ENCODE measurements at places on chromosomes 3 and 15.

DNA sequence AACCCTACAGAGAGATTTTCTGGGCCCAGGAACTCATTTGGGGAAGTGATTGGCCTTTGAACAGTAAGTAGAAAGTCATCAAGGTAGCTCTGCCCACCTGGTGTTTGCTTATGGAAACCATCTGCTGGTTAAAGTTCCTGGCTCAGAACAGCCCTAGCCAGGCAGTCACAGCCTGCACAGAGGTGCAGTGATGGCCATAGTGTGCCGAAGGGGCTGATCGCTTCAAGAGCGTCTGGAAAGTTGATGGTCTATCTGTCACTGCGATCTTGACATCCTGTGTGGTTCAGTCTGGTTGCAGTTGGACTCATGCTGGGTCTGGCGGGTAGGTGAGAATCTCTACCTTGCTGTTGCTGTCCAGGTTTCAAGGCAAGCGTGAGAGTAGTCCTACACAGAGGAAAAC, 151.6 kb downstream of the SLCO3A1 start:
- no peak for DNase-seq

- DNase-seq, result peak; percentile 57
Measured at GRCh38 chr3:99859825-99860224, 42.2 kb downstream of the CMSS1 start.

- no peak for DNase-seq
Measured at GRCh38 chr15:101641894-101642293, 10.3 kb downstream of the TM2D3 start.

GRCh38 chr15:75696311-75696720, 16.3 kb downstream of the CSPG4 start:
- DNase-seq, result no peak

DNA sequence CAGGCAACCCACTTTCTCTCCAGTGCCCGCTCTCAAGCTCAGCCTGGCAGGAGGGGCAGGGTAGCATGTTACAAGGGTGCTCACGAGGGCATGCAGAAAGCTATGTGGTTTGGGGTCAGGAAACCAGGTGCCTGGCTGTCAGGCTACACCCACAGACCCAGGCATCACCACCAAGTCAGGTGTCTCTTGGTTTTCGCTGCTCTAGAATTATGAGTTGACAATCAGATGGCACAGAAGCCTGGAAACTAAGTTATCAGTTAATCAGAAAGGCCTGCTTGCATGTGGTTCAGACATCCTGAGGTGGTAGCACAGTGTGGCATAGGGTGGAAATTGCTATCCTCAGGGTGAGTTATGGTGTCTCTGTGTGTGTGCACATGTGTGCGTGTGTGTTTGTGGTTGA, 16.2 kb upstream of the CCR9 start:
- no peak for DNase-seq

DNA sequence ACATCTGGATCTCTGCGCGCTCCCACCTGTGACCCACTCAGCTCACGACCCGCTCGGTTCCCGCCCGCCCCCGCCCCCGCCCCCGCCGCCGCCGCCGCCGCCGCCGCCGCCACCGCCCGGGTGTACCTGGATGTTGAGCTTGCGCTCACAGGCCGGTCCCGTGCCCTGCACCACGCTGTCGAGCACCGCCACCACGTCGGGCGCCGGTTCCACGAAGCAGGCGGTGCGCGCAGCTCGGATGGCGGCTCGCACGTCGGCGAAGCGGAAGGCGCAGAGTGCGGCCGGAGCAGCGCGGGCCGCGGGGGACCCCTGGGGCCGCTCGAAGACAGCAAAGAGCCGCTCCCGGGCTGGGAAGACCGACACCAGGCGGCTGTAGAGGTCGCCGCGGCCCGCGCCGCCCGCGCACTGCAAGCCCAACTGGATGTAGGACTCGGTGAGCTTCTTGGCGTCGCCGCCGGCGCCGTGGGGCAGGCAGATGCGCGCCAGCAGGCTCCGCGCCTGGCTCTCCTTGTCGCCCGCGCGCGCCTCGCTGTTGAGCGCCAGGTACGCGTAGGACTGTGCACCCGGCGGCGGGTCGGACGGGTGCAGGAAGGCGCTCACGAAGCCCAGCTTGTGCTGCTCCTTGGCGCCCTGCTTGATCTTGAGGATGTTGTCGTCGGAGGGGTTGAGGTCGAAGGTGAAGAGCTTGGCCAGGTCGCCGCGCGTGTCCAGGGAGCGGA, 1.1 kb downstream of the PLXND1 start:
- peak; percentile 78 for DNase-seq

- DNase-seq, result peak; percentile 44
Measured at GRCh38 chr15:59622289-59622688, 10.7 kb downstream of the GCNT3 start.

DNA sequence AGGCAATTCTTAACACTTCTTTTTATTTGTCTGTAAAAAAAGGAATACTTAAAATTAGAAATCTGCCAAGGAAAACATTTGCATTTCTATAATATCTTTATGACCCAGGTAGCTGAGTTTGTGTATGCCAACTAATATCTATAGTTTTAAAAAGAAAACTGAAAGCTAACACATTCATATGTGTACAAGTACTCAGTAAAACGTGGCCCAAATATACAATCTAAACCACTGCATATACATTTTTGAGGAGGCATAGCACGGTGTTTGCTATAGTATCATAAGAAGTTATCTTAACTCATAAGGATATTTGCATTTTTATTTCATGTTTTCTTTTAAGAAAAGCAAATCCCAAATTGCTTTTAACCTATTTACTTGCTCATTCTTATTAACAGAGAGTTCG, 172.7 kb downstream of the ZBTB20 start:
- no peak for DNase-seq

DNA sequence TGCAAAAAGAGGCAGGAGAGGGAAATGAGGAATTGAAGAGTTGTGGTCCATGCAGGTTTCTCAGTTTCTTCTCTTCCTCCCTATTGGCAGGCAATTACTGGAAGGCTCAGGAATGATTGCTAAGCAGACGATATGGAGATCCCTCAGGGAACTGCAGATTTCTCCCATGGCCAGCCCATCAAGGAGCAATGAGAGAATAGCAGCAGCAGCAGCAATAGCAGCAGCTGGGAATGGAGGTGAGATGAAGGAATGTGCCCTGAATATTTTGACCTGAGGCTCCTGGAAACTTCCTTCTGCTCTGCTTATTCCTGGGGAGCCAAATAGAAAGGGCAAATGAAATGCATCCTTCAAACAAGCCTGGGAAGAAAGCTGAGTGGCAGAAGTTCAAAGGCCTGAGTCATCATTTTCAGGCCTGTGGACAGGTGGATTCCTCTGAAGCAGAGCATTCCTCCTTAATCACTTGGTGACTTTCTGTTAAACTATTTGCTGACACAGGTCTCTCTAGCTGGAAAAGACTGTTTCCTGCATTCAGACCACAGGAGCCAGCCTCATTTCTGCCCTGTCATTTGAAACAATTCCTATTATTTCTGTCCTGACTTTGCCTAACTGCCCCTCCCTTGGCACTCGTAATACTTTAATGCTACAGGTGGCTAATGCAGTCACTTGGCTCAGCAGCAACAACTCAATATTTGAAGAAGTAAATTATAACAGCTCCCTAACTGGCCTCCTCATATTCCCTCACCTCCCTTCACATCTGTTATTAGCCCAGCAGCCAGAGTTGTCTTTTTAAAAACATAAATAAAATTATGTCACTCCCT, 146.9 kb upstream of the GADL1 start:
- DNase-seq, result peak; percentile 95

GRCh38 chr3:181929501-181929900, 217.8 kb downstream of the SOX2 start:
- no peak for DNase-seq

- no peak for DNase-seq
Measured at GRCh38 chr15:79815468-79815867, 81.3 kb downstream of the MTHFS start.

- DNase-seq, result peak; percentile 24
Measured at GRCh38 chr3:4322635-4323034, 19.5 kb downstream of the SETMAR start.

- no peak for DNase-seq
Measured at GRCh38 chr15:85870216-85871014, 75.7 kb upstream of the KLHL25 start.

Data from astrocyte of the hippocampus (primary cell).